ENCODE measurements at places on chromosomes 1 and 21. TPM values are rescaled to one million over a fixed set of nuclear protein-coding genes. Genes with fewer than 3 reads are reported as not detected.

Gene IFNLR1
- total RNA-seq, result 3.7 TPM

DNA sequence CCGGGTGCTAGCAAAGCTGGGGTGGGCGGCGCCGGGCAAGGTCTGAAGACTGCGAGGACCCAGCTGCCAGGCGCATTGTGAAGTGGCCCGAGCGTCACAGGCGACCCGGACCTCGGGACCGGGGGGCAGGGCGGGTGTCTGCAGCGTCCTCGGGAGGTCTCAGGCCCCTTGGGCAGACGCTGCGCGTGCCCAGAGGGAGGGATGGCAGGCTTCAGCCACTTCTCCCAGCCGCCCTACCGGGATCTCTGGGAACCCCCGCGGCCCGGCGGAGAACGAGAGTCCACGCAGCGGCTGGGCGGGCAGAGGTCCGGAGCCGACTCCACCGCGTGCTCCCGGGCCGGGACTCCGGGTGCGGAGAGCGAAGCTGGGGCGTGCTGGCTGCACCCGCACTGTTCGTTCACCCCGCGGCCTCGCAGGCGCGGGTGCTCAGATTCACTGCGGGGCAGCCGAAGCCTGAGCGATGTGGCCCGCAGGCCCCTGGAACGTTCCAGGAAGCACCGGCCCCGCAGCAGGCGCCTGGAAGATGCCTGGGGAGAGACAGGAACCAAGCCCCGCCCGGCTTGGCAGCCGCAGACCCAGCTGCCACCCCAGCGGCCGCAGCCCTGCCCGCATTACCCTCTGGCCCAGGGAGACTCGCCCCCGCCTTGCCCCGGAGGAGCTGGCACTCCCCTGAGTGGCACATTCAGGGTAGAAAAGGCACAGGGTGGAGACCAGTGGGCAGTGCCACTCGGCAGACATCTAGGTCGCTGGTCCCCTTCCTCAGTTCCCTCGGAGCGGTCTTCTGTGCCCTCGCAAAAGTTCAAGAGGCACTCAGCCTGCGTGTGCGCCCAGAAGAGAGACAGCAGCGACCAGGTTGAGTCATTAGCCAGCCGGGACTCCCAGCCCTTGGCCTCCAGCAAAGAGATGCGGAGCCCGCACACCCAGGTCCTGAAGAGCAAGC is at the start of gene CCDC185:
Gene CCDC185, plus strand, starts transcription at position 141 of the 940 bp plus-strand sequence. Its CDS starts 61 bp downstream, at position 202.
- DNase-seq, result peak; percentile 46

- DNase-seq, result no peak
These were observed 74.3 kb upstream of the EDN2 start for GRCh38 chr1:41558761-41559171.

Gene USP1
- 22.8 TPM for total RNA-seq

DNA sequence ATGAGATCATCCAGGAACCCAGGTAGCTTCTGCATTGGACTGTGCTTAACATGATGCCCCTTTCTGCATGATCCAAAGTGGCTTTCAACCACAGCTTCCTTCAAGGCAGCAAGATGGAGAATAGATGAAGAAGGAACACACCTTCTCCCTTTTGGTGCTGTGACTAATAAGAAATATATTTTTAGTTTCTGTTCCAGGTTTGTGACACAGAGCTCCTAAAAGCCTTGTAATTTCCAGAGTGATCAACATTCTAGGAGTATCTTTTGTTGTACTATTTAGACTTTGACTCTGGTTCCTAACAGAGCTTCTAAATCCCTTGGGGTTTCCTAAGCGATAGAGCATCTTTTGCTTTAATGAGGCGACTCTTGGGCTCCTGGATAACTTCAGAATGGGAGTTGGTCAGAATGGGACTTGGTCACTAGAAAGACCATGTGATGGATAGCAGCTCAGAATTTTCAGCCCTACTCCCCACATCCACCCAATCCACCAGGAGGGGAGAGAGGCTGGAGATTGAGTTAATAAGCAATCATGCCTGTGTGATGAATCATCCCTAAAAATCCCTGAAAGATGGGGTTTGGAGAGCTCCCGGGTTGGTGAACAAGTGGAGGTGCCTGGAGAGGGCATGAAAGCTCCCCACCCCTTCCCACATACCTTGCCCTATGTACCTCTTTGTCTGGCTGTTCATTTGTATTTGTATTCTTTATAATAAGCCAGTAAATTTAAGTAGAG is 134.8 kb downstream of the FGGY start:
- DNase-seq, result no peak

- DNase-seq, result no peak
These were observed 58.9 kb upstream of the LAPTM5 start for GRCh38 chr1:30816211-30817076.

DNA sequence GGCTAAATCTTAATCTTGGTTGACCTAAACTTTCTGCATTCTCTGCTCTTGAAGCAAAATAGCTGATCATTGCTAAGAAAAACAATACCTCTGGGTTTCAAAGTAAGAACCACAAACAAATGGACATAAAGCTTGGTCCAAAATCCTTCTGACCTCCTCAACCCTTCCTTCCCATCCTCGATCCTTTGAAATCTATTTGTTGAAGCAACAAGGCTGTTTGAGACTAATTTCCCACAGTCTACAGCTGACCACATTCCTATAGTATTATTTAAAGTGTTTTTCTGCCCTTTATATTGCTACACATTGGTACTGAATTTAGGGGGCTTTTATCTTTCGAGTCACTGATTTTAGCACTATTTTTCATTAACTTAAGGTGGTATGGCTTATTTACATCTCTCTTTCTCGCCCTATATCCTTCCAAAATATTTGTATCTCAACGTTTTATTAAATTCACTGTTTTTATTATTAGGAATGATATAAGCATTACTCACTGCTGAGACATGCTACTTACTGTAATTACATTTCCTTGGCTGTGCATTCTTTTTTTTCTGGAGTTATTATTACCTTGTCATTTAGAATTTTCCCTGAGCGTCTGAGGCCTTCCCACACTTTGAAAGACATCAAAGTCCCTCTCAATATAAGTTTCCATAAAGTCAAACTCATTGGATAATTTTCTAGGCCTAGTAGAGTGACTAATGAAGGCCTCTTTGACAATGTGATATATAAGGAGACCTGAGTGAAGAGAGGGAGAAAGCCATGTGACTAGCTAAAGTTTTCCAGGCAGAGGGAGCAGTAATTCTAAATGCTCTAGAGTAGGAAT is 73.9 kb downstream of the RAB3GAP2 start:
- no peak for DNase-seq

DNA sequence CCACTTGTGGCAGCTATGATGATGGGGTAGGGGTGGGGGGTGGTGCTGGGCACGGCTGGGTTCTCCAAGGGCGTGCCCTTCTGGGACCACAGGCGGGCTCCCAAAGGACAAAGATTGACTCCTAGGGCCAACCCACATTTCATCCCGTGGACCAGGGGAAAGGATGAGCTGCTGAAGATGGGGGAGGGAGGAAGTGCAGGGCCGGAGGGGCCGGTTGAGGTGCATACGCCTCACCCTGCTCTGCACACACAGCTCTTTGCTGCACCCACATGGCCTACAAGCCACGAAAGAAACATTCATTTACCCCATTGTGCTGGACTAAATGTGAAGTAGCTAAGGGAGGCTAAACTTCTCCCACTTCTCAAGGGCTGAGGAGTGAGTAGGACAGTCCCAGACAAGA is 34.2 kb upstream of the GNPAT start:
- peak; percentile 38 for DNase-seq

Gene CHI3L1
- 3.9 TPM for total RNA-seq

- no peak for DNase-seq
These were observed 6.8 kb upstream of the DYNLT5 start for GRCh38 chr1:66745451-66745850.

- DNase-seq, result peak; percentile 56
These were observed 81.3 kb upstream of the KAZN start for GRCh38 chr1:14516974-14517840.

DNA sequence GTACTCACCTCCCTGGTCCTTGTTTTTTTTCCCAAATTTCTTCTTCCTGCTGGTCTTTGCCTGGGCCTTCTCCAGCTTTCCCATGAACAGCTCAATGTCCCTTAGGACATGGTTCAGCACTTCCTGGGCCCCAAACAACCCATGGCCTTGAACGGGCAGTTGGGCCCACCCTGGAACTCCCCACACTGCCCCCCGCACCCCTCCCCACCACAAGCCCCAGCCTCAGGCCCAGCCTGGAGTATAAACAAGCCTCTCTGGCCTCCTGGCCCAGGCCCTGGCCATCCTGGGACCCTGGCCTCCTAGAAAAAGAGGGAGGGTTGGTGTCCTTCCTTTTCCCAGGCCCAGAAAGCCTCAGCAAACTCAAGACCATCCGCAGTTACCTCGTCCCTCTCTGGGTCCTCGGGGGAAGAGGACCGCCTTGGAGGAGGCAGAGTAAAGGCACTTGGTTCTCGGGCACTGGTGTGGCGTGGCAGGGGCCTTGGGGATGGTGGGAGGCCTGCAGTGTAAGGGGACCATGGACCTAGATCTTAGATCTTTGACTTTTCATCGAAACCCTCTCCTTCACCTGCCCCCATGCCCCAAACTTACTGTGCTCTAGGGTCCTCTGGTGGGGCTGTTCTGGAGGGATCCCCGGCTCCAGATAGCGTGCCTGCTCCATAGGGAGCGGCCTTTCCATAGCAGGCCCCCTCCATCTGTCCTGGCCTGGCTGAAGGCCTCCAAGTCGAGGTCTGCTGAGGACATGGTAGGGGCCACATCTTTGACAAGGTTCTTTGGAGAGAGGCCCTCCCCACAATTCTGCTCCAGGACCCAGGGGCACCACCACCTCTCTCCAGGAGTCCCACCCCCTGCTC is 5.6 kb downstream of the EPS8L3 start:
- DNase-seq, result no peak

Gene PSMA5
- total RNA-seq, result 11.3 TPM

Gene DNAJC11
- total RNA-seq, result 22.8 TPM

DNA sequence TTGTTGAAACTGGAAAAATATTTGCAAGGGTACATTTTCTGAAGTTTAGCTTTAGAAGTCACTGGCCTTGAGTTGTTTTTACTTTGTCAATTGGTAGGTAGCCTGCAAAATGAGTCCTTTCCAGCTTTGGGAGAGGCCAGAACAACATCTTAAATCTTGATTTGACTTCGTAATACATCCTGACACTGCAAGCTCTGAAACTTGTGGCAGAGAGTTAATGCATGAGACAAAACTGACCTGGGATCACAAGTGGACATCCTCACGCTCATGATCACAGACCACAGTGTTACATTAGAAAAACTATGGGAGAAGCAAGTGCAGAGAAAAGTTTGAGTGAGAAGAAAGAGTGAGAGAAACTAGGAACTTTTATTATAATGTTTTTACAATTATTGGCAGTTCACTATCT is 550.9 kb downstream of the USP25 start:
- peak; percentile 17 for DNase-seq

- DNase-seq, result no peak
These were observed 67.0 kb upstream of the SSX2IP start for GRCh38 chr1:84757301-84757700.

GRCh38 chr1:112672009-112672408 is 2.5 kb upstream of the MOV10 start:
- no peak for DNase-seq

- DNase-seq, result no peak
These were observed 13.4 kb downstream of the CFAP74 start for GRCh38 chr1:1990222-1990621.

Gene PRAMEF7
- not detected for total RNA-seq

DNA sequence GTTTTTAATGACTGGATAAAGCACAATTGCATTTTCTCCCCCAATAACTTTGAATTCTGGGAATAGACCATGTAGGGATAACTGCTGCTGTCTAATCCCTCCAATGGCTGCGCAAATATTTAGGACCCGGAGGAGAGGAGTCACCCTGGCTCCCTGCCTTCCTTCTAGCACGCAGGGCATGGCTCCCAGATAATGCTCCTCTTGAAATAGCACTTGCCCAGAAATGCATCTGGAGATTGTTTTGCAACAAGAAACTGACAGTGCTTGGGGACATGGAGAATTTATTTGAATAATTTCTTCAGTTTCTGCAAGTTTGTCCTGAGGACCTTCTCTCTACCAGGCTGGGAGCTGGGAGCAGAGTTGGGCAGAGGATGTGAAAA is 83.5 kb downstream of the MAN1C1 start:
- peak; percentile 81 for DNase-seq

DNA sequence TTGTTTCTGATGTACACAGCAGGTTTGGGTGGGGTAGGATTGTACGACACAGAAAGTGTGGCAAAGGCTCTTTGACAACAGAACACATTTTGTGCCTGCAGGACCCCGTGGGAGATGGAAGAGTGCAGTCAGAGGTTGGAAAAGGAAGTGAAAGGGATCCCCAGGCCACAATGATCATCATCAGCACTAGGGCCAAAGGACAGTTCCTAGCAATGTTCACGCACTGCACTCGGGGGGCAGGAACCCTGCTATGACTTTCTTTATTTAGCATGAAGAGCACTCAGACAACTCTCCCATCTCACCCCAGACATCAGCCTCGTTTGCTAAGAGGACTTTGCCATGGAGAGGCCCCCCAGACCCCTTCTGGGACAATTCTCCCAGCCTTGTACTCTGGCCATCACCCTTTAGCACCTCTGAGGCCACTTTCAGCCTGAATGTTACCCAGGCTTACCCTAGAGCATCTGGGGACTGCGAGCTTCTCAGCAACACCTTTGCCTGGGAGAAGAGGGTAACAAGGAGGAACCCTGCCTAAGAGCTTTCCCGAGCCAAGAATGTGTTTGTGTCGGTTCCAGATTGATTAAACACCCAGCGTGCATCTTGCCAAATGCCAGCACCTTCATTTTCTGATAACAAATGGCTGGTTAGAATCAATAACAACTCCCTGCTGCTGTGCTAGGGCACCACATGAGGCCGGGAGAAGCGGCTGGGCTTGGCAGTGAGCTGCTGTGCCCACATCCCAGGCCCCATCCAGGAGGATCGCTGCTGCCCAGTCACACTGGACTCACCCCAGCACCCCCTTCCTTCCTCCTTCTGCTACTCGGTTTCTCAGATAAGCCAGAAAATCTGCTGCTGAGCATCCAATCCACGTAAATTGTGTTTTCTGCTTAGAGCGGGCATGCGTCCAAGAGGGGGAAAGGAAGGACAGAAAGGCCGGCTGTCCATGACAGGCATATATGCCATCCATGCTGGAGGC is 633.1 kb downstream of the AJAP1 start:
- DNase-seq, result no peak

Gene SELENBP1
- 341 TPM for total RNA-seq

GRCh38 chr1:27882543-27882903 is 10.2 kb downstream of the THEMIS2 start:
- no peak for DNase-seq

Gene SUSD4
- total RNA-seq, result 17.7 TPM

Gene TMPRSS15
- total RNA-seq, result not detected

DNA sequence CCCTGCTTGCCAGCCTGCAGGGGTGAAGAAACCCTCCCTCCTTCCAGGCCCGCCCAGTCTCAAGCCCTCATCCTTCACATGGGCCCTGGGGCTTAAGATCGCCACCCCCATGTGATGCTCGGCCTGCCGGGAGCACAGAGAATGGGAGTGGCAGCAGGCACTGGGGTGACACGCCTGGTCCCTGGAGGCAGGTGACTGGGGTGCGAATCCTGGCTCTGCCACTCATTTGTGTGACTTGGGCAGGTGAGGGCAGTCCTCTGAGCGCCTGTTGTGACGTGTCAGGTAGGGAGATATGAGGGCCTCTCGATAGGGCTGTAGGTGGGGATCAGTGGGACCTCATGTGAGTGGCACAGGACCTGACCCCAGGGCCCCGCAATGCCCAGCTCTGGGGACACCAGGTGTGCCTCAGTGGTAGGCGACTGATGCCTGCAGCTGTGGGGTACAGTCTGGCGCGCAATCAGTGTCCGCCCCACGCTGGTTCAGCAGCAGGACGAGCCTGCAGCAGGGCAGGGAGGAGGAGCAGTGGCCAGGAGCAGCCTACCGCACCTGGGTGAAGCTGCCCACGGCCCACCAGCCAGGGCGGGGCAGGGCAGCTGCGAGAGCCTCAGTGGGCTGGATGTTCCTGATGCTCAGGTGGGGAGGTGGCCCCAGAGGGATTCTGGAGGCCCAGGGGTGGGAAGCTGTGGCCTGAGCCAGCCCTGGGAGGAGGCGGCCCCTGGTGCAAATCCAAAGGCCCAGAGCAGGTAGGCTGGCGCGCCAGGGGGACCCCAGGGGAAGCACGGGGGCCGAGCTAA is 6.2 kb downstream of the SH2D5 start:
- DNase-seq, result peak; percentile 9

Gene HEATR1
- 14.0 TPM for total RNA-seq

Measured in stomach (tissue), 19 donors.